ELF-1 (cell line): ENCODE measurements at places on chromosomes 7 and 10.

DNA sequence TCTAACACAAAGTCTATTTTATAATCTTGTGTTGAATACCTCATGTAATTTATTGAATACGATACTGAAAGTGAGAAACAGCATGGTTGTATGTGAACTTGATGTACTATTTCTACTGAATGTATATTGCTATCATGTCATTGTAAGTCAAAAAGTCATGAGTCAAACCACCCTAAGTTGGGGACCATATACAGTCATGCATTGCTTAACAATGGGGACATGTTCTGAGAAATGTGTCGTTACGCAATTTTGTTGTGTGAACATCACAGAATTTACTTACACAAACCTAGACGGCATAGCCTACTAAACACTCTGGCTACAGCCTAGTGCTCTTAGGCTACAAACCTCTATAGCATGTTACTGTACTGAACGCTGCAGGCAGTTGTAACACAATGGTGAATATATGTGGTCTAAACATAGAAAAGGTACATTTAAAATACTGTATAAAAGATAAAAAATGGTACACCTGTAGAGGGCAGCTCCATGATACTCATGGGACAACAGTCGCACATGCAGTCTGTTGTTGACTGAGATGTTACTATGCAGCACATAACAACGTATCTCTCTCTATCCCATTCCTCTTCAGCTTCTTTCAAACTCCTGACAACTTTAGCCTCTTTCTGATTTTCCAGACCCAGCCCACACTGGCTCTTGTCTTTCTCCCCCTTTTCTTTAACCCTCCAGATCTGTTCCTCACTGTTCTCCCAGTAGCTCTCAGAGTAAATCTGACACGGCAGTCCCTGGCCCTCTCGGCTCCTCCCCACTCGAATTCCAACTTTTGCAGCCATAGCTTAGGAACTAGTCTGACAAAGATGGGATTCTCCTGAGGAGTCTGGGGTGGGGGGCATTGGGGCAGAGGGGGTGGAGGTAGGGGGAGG, 90.1 kb downstream of the SNX10 start:
- no peak for DNase-seq

GRCh38 chr10:15661574-15661973, 58.1 kb downstream of the ITGA8 start:
- no peak for DNase-seq

DNA sequence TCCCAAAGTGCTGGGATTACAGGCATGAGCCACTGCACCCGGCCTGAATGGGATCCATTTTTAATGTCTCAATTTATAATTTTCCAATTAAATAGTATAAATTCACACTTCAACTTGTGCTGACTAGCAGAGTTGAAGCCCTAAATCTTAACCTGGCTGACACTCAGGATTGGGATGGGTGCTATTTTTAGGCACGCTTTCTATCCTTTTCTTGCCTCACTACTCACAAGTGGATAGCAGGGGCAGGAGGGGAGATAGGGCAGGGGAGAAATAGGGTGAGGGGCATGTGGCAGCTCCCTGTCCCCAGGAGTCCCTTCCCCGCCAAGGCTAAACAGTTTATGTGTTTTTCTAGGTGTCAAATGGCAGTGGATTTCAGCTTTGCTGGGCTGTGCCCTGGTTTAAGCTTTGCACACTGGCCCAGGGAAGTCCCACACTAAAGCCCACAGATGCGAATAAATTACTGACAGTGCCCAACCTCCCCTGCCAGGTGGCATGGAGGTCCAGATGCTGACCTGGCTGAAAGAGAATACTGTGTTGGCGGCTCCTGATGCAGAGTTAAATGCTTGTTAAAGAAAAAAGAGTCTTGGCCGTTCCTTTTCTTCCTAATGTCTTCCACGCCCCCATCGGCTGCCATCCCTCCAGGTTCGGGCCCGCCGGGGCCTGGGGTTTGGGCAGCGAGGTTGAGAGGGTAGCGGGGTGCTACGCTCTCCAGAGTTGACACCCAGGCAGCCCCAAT, 36.2 kb upstream of the EFCAB10 start:
- DNase-seq = no peak

GRCh38 chr10:97849103-97849686, 448 bp upstream of the GOLGA7B start:
- DNase-seq = no peak

DNA sequence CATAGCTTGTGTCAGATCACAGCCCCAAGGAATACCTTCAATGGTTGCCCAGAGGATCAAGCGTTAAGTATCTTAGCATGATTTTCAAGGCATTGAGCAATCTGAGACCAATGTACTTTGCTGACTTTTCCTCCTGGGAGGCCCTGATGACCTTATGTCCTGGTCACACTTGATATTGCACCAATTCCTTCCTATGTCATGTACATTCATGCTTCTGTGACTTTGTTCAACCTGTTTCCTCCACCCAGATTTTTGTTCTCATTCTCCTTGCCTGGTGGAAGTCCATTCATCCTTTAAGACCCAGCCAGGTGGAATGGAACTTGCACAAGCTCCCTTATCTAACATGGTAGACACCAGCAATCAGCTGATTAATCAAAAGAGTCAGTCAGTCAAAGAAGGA, 160.8 kb downstream of the PFKFB3 start:
- DNase-seq = no peak
